ENCODE measurements at places on chromosomes 3 and 15. TPM values are rescaled to one million over a fixed set of nuclear protein-coding genes. Genes with fewer than 3 reads are reported as not detected.

SLC9C1 gene
- total RNA-seq = 0.43 TPM

MESP2 gene
- 0.66 TPM for total RNA-seq

IDH3A gene
- total RNA-seq = 56.2 TPM

SI gene
- total RNA-seq = not detected

TMCO5A gene
- total RNA-seq = not detected

LRRIQ4 gene
- 0.07 TPM for total RNA-seq

ZNF385D gene
- 1.2 TPM for total RNA-seq

ARGFX gene
- total RNA-seq = not detected

NOX5 gene
- total RNA-seq = 0.39 TPM

PLSCR5 gene
- not detected for total RNA-seq

CLASP2 gene
- 64.6 TPM for total RNA-seq

NRG4 gene
- total RNA-seq = 0.20 TPM

STRC gene
- total RNA-seq = 0.17 TPM

ZFAND6 gene
- total RNA-seq = 103 TPM

TSC22D2 gene
- 13.1 TPM for total RNA-seq

CRABP1 gene
- not detected for total RNA-seq

MKRN2 gene
- 29.7 TPM for total RNA-seq

TPM1 gene
- total RNA-seq = 594 TPM

ARHGEF26 gene
- 1.4 TPM for total RNA-seq

CPEB1 gene
- total RNA-seq = 14.1 TPM

TMEM62 gene
- total RNA-seq = 12.8 TPM

TMIE gene
- total RNA-seq = 0.07 TPM

PBRM1 gene
- 91.2 TPM for total RNA-seq

CCR3 gene
- not detected for total RNA-seq

MST1 gene
- total RNA-seq = 13.2 TPM

NR1I2 gene
- 0.20 TPM for total RNA-seq

GPR160 gene
- total RNA-seq = 0.26 TPM

IL17RB gene
- under 0.01 TPM for total RNA-seq

CCR8 gene
- not detected for total RNA-seq

RAD51 gene
- 1.4 TPM for total RNA-seq
